Activated T-cell treated with anti-CD3 and anti-CD28 coated beads, Interleukin-2, amount 50 U/mL, for 4 hours (primary cell): ENCODE measurements at places on chromosomes 6 and 20. TPM values are rescaled to one million over a fixed set of nuclear protein-coding genes. Genes with fewer than 3 reads are reported as not detected.

The C6orf15 gene
- total RNA-seq, result not detected

The MYLK2 gene
- not detected for total RNA-seq

DNA sequence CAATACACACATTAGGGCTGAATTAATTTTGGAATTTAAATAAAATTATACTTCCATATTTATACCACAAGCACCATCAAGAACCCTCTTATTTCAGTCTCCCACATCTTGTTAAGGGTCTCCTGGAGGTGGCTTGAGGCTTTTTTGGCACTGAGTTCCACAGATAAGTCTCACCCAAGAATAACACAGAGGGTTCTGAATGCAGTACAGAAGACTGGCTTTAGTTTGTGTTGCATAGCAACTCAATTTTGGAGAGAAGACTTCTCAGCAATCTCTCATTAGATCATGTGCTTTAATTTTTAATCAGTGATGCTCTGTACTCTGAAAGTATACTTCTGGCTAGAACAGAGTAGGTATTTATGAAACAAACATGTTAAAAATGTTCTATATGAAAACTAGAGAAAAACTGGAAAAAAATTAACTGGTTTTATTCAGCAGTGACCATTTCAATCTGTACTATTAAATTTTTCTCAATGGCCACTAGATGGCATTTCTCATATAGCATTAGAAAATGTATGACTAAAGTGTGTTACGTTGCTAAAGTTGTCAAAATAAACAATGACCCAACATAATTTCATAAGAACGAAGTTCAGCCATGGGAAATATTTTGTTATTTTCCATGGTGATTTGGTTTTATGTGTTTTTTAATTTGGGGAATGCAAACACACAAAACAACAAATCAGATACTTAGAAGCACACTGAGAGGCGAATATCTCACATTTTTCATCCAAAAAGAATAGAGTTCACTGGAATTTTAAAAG, 32.7 kb upstream of the MAP7 start:
- DNase-seq, result no peak

GRCh38 chr20:41643504-41643938, 25.3 kb upstream of the CHD6 start:
- DNase-seq, result no peak

GRCh38 chr6:169161572-169162167, 92.0 kb downstream of the THBS2 start:
- DNase-seq, result no peak

- no peak for DNase-seq
Measured at GRCh38 chr6:2434116-2434515, 188.7 kb upstream of the GMDS start.

DNA sequence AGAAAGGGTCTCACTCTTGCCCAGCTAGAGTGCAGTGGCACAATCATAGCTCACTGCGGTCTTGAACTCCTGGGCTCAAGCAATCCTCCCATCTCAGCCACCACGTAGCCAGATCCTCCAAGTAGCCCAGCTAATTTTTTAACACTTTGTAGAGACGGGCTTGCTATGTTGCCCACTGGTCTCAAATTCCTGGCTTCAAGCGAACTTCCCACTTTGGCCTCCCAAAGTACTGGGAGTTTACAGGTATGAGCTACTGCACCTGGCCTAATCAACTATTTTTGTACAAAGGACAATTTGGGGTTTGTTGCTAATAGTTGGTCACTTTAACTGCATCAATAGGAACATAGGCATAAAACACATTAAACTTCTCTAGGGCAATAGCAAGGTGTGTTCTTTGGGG, 29.9 kb upstream of the SYNCRIP start:
- no peak for DNase-seq
